ENCODE measurements at places on chromosomes 11 and 22.
A peak's percentile ranks its signal among the peaks of the same experiment; 100 is the strongest.

DNA sequence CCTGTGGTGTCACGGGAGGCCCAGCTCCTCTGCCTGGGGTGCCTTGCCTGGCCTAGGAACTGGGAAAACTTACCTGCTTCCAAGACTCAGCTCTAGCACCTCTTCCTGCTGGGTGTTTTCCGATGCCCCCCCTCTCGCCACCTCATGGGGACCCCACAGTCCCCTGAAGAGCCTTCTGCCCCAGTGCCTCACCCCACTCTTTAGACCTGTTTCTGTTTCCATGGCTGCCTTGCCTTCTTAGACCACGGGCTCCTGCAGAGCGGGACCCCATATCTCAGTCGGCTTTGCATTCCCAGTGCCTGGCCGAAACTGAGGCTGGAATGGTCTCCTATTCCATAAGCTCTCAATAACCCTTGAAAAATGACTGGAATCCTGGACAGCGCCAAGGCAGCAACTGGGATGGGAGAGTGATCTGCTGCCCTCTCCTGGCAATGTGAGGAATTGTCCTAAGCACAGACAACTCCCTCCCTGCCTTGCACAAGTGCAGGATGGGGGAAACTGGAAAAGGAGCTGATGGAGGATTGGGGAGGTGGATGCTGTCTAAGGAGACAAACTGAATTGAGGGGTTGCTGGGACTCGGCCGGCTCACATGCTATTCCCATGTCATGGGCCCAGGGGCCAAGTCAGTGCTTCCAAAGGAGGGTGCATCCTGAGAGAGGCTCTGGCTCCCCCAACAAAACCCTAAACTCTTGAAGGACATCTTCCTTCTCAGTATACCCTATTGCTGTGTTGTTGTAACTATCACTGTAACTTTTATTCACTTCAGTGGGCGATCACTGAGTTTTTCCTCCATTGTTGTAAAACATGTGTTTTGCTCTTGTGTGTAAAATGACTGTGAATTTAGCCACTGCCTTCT lies 26.6 kb upstream of the IL17RA start:
- DNase-seq: peak; percentile 68

DNA sequence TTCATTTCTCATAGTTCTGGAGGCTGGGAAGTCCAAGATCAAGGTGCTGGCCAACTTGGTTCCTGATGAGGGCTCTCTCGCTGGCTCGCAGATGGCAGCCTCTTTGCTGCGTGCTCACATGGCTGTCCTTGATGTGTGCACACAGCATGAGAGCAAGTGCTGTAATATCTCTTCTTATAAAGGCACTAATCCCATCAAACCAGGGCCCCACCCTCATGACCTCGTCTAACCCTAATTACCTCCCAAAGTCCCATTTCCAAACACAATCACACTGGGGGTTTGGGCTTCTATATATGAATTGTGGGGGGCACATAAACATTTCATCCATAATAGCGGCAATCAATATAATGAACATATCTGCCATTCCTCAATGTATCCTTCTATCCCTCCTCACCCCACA lies 1062.1 kb downstream of the BRD1 start:
- DNase-seq: no peak

- DNase-seq: no peak
These were observed 1.3 kb downstream of the PPP1CA start for GRCh38 chr11:67400251-67400941.

DNA sequence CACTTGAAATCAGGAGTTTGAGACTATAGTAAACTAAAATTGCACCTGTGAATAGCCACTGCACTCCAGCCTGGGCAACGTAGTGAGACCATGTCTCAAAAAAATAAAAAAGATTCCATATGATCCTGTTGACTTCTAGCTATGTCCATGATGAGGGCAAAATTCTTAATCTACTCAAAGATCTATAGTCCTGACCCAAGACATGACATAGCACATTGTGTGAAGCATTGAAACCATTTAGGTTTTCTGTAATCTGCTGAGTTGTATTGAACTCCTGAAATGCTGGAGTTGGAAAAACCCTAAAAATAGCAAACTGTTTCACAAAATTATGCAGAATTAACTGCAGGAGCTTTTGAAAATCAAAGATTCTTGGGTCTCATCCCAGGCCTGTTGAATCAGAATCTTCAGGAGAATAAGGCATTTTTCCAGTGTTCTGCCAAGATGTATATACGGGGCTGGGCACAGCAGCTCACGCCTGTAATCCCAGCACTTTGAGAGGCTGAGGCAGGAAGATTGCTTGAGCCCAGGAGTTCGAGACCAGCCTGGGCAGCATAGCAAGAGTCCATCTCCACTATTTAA lies 29.8 kb upstream of the LDHA start:
- no peak for DNase-seq

DNA sequence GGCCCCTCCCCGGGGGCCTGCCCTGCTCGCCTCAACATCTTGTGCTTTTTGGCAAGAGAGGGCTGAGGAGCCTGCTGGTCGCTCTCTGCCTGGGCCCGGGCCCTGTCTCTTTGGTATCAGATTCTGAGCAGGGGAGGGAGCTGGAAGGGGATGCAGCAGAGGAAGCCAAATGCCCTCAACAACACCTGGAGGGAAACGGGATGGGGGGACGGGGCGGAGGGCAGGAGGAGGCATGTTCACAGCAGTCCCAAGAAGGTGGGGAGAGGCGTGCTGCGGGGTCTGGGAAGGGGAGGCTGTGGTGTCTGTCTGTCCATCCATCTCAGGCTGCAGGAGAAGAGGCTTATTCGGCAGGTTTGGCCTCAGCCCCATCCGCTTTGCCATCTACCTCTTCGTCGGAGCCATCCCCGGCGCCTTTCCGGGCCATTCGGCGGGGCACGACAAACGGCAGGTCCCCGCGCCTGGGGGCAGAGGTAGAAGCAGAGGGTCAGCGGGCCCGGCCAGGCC lies 29.4 kb downstream of the APOL1 start:
- DNase-seq: no peak

GRCh38 chr11:23749762-23750430 lies 747.0 kb upstream of the LUZP2 start:
- no peak for DNase-seq

DNA sequence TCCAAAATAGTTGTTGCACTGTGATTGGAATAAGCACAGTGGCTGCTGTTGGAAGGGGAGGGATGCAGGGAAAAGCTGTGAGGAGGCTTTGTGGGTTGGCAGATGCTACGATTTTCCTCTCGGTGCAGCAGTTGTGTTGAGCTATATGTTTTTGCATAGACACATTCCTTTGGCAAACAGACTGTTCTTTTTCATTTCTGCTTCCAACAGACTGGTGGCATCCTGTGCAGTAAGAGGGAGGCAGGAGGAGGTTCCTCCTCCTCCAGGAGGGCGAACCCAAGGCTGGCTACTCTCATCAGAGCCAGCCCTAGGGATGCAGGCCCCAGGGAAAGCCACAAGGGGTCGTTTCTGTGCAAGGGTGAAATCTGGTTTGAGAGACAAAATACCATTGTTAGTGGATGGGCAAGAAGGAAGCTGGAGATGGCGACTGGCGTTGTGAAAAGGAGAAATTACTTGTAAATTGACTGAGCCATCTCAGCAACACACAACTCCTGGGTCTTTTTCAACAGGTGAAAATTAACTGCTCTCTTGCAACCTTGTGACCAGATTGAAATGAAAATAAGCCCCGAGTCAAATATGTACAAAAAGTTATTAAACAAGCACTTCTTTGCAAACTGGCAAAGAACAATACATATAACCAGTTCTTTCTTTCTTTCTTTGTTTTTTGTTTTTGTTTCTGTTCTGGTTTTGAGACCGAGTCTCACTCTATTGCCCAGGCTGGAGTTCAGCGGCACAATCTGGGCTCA lies 26.5 kb upstream of the UBASH3B start:
- DNase-seq: peak; percentile 68

DNA sequence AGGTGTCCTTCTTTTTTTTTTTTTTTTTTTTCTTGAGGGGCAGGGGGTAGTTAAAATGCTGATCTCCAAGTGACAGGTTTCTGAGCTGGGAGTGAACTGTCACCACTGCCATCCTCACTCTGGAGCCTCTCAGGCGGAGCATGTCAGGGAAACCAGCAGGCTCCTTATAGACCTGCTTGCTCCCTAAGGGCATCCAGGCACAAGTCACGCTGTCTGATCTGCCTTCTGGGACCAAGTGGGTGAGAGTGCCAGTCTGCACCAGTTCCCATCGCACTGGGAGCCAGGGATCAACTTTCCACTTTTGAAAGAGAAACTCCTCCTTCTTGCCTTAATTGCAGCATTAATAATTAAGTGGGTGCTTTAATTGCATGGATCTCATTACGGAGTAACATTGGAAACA lies 537.9 kb upstream of the CADM1 start:
- no peak for DNase-seq

- no peak for DNase-seq
These were observed 5.1 kb upstream of the CALCA start for GRCh38 chr11:14977101-14977880.

GRCh38 chr22:23522623-23523251 lies 57.4 kb downstream of the IGLL1 start:
- DNase-seq: peak; percentile 61

GRCh38 chr11:113874581-113875233 lies 665 bp downstream of the USP28 start:
- DNase-seq: no peak

GRCh38 chr11:64244966-64245365 lies 1.8 kb downstream of the PPP1R14B start:
- no peak for DNase-seq

DNA sequence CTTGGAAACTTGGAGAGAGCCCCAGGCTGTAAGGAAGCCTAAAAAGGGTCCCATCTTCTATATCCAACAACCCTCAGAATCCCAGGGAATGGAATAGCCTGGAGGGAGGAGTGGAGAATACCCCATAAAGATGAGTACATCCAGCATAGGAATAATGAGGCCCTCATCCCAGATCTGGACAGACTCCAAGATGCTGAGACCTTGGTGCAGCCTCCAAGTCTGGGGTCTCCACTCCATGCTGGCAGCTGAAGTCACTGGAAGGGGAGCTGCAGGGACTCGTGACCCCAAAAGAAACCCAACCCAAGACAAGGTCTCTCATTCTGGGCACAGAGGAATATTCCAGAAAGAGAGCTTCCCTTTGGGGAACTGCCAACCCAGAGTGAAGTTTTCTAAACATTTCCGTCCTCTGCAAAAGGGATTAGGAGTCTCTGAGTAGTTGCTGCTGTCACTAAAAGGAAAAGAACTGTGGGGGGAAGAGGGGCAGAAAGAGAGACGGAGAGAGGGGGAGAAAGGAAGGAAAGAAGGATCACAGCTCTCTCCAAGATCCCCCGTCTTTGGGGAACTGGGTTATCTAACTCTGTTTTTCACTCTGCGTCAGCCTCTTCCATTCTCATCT lies 589 bp downstream of the SCGB1A1 start:
- no peak for DNase-seq

DNA sequence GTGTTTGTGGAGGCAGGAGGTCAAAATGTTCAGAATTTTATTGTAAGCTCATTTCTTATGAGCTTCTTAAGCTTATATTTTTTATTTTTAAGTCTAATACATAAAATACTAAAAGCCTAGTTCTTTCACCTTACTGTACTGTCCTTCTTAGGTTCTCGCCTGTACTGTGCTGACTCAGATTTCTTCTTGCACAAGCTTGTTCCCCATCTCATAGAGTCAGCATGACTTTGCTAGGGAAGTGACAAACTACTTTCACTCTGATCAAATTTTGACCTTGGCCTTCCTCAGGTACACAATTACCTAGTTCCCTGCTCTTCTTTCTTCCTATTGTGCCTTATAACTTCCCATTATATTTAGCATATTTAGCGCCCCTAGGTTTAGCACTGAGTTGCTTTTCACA lies 81.5 kb downstream of the STK33 start:
- DNase-seq: no peak

GRCh38 chr22:37032134-37032534 lies 12.6 kb downstream of the MPST start:
- no peak for DNase-seq

GRCh38 chr11:68980776-68981065 lies at the start of gene MRGPRD:
TSS of gene MRGPRD (minus strand) at chr11:68980986. CDS start at chr11:68980986, 0 bp downstream.
- DNase-seq: no peak

DNA sequence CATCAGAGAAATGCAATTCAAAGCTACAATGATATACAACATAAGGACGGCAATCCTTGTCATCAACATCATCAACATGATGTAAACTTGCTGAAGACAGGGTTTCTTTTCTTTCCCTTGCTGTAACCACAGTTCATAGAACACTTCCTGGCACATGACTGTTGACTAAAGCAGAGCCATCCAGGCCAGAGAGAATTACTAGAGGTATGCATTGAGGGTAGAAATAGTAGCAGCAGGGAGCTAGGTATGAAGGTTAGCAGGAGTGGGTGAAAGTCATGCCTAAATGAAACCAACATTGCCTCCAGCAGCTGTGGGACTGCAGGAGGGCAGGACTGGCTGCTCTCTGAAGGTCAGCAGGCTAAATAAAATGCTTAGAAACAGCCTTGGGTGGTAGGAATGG lies 103.7 kb downstream of the LRRC32 start:
- no peak for DNase-seq
